ENCODE measurements at places on chromosomes 3 and 15.

DNA sequence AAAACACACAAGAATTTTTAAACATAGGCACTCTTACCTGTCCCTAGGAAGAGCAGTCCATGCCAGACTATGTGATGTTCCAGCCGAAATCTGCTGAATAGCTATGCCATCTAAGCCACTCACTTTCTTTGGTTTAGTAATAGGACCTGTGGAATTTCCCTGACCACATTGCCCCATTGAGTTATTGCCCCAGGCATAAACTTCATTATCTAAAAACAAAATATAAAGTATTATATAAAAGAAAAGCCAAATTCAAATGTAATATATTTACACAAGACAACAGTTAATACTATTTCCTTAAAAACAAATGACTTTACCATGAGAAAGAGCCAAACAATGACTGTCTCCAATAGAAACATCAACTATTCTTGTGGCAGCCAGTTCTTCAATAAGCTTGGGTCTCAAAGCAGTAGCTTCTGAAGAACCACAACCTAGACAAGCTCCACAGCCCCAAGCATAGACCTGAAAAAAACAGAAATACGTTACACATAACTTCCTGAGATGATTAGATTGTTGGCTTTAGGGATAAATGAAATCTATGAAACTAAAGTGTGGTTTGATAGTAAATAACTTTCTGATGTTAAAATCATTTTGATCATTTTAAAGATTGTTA is 84.3 kb downstream of the HERC1 start:
- no peaks in the 10 kb centered on the region for H3K4me1 ChIP-seq
- no peaks in the 10 kb centered on the region for H3K27me3 ChIP-seq
- no peak overlapping the region for H3K4me3 ChIP-seq
- DNase-seq = no peak

GRCh38 chr3:122392868-122393844 is 9.2 kb downstream of the FAM162A start:
- peak; percentile 82 for DNase-seq
- H3K4me1 ChIP-seq = peaks cover 4% of the 10 kb centered on the region
- H3K36me3 ChIP-seq = no peaks in the 10 kb centered on the region
- H3K27me3 ChIP-seq = no peaks in the 10 kb centered on the region
- H3K27ac ChIP-seq = no peak overlapping the region

GRCh38 chr3:37241880-37242279 is 67.5 kb upstream of the LRRFIP2 start:
- H3K4me1 ChIP-seq = peaks cover 2% of the 10 kb centered on the region
- H3K27ac ChIP-seq = no peak overlapping the region
- H3K36me3 ChIP-seq = no peaks in the 10 kb centered on the region
- H3K4me3 ChIP-seq = no peak overlapping the region
- no peak for DNase-seq
- no peaks in the 10 kb centered on the region for H3K27me3 ChIP-seq

- no peak overlapping the region for H3K27ac ChIP-seq
- no peaks in the 10 kb centered on the region for H3K27me3 ChIP-seq
- H3K4me1 ChIP-seq = no peaks in the 10 kb centered on the region
- DNase-seq = no peak
Observed at GRCh38 chr3:127440384-127440783, 150.1 kb downstream of the TPRA1 start.

DNA sequence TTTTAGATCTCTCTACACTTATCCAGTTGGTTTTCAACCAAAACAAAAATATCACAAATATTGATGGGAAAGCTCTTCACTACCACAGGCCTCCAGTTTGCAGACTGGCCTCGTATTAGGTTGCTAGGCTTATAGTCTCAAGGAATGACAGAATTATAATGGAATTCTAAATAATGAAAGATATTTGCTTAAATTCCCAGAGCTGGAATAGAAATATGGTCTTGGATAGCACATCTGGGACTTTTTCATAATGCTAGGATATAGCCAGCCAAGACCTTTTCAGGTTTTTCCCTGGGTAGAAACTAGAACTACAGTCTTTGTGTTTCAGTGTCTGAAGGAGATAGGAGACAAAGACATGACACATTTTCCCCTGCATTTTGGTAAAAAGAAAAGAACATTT is 121.9 kb upstream of the STAC start:
- DNase-seq = no peak
- no peaks in the 10 kb centered on the region for H3K36me3 ChIP-seq
- H3K4me3 ChIP-seq = no peak overlapping the region
- H3K4me1 ChIP-seq = no peaks in the 10 kb centered on the region
- H3K27me3 ChIP-seq = no peaks in the 10 kb centered on the region

Measured in trophoblast cell (in vitro differentiated cells and primary cell).